HTR-8/SVneo (cell line): ENCODE measurements at places on chromosomes 1 and 21.

DNA sequence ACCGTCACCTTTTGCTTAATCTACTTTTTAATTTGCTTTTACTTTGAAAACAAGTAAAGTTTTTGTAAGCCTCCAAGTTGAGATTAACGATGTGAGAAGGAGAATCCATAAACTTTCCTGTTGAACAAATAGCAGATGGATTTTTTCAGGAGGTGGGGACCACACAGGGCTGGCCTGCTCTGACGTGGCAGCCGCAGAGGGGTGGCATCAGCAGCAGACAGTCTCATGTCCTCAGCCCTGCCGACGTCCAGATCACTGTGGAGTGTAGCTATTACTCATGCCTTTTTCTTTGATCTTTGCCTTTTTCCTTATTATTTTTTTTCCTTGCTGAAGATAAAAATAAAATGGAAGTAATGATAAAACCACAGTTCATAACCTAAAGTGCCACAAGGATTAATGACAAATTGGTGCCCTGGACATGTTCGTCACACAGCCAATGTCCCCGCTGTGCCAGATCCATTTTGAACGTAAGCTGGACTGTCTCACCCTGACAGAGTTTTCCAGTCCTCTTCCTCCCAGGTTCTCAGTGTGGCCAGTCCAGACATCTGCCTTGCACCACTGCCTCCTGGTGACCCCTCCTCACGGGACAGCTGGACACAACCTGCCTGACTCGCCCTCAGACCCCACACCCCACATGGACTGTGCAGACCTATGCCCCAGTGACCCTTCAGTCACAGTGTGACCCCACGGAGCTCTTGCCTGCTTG, 15.4 kb upstream of the ZBTB21 start:
- no peak for DNase-seq

DNA sequence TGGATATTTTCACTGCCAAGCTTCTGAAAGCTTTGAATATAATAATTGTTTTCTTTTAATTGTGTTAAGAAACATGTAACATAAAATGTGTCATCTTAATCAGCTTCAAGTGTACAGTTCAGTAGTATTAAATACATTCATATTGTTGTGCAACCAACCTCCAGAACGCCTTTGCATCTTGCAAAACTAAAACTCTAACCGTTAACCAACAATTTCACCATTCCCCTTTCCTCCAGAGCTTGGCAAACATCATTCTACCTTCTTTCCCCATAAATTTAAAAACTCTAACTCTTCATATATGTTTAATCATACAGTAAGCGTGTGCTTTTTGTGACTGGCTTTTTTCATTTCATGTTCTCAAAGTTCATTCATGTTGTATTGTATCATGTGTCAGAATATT, 2.1 kb downstream of the MNDA start:
- no peak for DNase-seq

DNA sequence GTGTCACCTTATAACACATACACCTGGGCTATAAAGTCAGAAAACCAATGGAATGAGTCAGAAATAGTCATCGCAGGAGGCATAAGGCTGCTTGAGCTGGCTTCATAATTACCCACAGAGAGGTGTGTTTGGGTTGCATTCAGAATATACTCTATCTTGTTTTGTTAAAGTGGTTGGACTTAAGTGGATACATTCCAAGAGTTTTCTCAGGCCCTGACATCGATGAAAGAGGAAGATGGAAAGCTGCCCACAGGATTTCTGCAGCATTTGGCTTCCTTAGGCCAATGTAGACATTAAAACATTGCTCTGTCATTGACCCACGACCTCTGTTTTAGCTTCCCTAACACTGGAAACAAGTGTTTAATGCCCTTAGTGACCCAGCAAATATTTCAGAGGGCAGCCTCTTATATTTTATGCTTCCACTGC, 18.6 kb upstream of the BCL10 start:
- DNase-seq, result no peak

GRCh38 chr1:192224396-192224795, 66.1 kb downstream of the RGS18 start:
- DNase-seq, result no peak

GRCh38 chr21:16195538-16195910, 465.7 kb downstream of the USP25 start:
- DNase-seq, result no peak

GRCh38 chr1:180505732-180506335, 3.5 kb upstream of the ACBD6 start:
- DNase-seq, result no peak

GRCh38 chr21:31983120-31983519, 110.3 kb downstream of the HUNK start:
- DNase-seq, result no peak

GRCh38 chr1:171794085-171794484, 12.6 kb downstream of the METTL13 start:
- peak; percentile 28 for DNase-seq

GRCh38 chr1:215860833-215861232, 293.7 kb downstream of the KCTD3 start:
- no peak for DNase-seq

DNA sequence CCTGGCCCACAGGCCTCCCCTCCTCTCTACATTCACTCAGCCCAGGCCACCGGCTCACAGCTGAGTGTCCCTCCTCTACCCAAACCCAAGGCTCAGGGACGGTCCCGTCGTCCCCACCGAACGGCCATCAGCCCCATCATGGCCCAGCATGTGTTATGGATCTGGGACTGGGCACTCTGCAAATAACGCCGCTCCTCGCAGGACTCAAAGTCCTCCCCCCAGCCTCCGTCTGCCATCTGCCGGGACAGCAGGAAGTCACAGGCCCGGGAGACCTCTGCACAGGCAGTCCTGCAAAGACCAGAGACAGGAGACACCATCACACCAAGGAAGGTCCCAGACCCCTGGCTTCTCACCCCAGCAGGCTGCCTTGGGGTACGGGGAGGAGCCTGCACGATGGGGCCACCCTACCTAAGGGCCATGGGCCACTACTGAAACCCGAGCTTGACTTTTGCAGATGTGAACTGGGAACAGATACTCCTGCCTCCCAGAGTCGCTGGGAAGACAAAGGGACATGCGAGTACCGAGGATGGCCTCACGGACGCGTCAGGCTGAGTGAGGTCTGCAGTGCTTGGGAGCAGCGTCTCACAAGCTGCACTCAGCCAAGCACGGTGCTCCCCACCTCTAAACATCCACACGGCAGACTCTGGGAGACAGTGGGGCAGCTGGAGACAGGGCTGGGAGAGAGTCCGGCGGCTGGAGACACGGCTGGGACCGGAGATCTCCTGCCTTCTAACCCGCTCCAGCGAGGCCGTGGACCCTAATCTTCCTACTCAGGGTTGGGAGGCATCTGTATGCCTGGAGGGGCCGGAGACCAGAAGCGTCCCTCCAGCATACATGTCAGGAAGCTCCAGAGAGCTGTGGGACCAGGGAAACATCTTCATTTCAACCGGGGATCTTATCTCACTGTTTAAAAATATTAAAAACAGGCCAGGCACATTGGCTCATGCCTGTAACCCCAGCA, 10.4 kb upstream of the SPATC1L start:
- no peak for DNase-seq

GRCh38 chr1:221753828-221754188, 11.9 kb upstream of the DUSP10 start:
- DNase-seq, result no peak

- peak; percentile 83 for DNase-seq
Observed at GRCh38 chr1:39398278-39399021, 93.0 kb upstream of the BMP8A start.

DNA sequence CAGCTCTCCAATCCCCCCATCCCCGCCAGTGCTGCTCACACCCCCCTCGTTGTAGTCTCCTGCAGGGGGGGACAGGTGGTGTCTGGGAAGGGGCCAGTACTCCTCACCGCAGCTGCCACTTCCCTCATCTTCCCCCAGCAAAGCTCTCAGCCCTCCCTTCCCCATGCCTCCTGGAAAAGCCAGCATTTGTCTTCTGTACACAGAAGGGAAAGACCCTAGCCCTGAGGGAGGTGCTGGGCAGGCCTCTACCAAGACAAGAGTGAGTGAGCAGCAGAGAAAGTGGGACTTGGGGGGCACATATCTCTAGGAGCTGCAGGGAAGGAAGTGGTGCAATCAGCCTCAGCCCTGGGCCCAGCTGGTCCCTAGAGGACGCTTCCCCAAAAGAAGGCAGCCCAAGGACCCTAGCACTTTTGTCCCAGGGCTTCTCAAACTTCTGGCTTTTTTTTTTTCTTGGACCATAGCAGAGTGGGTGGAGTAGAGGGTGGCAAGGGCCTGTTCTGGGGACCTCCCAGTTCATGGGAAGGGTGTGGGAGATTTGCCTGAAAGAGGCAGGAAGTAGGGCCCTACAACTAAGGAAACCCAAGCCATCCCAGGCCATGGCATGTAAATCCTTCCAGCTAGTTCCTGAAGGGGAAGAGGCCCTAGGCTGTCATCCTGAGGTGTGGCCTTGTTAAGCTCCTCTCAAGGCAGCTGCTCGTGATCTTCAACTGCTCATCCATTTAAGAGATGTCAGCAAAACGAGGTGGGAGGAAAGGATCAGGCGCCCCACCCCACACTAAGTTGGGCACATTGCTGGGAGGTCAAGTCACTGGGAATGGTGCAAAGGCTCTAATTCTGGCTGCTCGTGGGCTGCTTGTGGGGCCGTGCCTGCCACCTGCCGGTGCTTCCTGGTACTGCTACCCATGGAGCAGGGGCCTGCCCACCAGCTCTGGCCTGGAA, 12.6 kb downstream of the ZC3H12A start:
- DNase-seq, result peak; percentile 75

DNA sequence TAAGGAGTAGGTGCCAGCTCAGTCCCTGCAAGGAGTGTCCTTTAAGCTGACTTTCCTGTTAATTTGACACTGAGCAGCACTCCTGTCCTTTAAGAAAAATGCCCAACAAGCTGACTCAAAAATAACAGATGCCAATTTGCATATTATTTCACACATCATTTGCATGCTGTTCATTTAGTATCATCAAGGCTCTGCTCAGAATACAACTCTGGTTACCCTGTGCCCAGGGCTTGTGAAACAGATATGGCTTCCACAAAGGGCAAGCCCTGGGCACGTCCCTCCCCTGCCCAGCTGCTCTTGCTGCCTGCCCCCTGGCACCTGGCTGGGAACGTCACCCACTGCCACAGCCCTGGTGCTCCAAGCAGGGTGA, 10.3 kb downstream of the KCNN3 start:
- no peak for DNase-seq

GRCh38 chr1:46948629-46949416, 7.5 kb upstream of the CYP4A11 start:
- DNase-seq, result no peak

DNA sequence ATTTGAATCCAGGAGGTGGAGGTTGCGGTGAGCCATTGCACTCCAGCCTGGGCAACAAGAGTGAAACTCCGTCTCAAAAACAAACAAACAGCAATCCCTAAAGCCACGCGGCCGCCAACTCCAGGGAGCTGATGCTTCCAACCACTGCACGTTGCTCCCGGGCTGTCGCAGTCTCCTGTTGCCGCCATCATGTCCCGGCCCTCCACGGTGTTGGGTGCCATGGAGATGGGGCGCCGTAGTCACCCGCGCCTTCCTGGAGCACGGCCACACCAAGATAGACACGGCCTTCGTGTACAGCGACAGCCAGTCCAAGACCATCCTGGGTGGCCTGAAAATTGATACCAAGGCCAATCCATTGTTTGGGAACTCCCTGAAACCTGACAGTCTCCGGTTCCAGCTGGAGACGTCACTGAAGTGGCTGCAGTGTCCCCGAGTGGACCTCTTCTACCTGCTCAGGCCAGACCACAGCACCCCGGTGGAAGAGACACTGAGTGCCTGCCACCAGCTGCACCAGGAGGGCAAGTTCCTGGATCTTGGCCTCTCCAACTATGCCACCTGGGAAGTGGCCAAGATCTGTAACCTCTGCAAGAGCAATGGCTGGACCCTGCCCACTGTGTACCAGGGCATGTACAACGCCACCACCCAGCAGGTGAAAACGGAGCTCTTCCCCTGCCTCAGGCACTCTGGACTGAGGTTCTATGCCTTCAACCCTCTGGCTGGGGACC, 32.6 kb downstream of the SLC16A1 start:
- no peak for DNase-seq

DNA sequence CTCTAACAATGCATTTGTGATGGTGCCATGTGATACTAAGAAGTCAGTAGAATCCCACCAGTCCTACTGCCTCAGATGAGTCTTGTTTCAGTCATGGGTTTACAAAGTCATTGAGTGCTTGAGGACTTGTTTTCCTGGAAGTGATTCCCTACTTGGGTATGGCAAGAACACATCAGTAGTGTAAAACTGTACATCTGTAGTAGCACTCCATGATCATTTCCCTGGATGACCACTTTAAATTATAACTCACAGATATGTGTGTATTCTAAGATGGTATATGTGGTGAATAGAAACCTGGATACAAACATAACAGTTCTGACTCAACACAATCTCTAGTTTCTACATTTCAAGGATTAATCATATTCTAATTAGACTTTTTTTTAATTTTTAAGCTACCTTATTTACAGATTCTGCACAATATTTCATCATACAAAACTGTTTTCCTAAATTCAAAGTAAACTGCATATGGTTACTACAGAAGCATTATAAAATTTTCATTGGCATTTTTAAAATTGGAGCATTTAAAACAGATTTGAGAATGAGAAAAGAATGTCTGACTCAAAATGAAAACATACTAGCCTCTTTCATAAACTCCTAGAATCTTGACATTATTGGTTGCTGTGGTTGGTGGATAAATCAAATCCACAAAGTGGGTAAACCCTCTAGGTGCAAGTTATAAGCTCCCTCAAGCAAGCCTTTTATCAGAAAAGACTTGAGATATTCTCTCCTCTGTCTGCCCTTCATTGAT, 6.8 kb upstream of the PSMG1 start:
- no peak for DNase-seq

- no peak for DNase-seq
Observed at GRCh38 chr1:12026586-12026985, 7.3 kb downstream of the MIIP start.

GRCh38 chr1:202649553-202650392, 60.5 kb downstream of the SYT2 start:
- DNase-seq, result no peak

- no peak for DNase-seq
Observed at GRCh38 chr1:44696789-44697345, 22.4 kb downstream of the ARMH1 start.

DNA sequence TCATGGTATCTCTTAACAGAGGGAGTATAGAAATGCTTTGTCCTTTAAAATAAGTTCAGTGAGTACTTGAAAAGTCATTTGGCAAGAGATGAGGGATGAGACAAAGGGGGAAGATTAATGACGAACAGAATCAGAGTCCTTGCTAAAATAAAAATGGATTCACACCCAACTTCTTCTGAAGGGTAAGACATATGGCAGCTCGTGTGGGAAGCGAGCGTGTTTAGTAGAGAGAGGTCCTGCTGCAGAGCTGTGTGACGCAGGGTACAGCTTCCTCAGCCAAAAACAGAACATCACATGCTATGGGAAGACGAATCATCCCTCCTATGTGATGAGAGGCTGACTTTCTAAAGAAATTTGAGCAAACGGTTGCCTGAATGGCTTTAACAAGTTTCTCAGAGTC, 158.5 kb upstream of the LMO4 start:
- no peak for DNase-seq

DNA sequence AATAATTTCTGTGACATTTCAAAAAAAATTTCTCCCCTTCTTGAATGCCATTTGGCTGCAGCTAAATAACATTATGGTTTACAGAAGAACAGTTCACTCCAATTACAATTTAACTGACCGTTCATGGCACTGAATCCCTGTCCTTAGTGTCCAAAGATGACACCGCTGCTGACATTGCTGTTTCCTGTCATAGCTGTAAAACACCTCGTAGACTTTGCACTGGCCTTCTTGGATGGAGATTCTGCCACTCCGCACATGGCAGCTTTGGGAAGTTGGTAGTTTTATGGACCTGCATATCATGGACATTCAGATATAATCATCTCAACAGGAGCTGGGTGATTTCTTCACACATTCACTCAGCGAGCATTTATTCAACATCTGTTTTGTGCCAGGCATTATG, 5.0 kb downstream of the ARMH1 start:
- DNase-seq, result no peak

- no peak for DNase-seq
Observed at GRCh38 chr1:15953791-15954241, 22.1 kb downstream of the ZBTB17 start.
